Colonic mucosa (tissue), 4 donors: ENCODE measurements at places on chromosomes 6 and 20. TPM values are rescaled to one million over a fixed set of nuclear protein-coding genes. Genes with fewer than 3 reads are reported as not detected.

GRCh38 chr6:143538374-143538773, 26.9 kb upstream of the FUCA2 start:
- H3K36me3 ChIP-seq = no peaks in the 10 kb centered on the region
- no peaks in the 10 kb centered on the region for H3K27me3 ChIP-seq
- H3K27ac ChIP-seq = no peak overlapping the region

GRCh38 chr6:3997177-3997770, 81.7 kb downstream of the FAM217A start:
- no peaks in the 10 kb centered on the region for H3K27me3 ChIP-seq
- DNase-seq = no peak
- H3K4me1 ChIP-seq = no peaks in the 10 kb centered on the region
- H3K27ac ChIP-seq = no peak overlapping the region
- H3K36me3 ChIP-seq = no peaks in the 10 kb centered on the region

DNA sequence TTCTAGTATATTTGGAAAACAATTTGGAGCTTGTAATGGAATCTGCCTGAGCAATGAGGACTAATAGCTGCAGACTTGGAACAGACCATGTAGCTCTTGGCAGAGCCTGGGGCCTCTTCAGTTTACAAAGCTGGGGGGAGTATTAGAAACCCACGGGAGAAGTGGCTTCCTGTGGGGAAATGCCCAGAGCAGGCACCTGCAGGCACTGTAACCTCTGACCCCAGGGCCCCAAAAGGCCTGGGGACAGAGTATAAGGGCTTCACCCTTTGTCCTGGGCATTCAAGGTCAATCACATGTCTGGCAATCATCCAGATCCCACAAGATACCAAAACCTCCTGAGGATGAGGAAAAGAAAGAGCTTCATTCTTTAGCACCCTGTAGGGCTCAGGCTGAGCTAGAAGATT, 19.4 kb downstream of the PKIG start:
- H3K36me3 ChIP-seq = no peaks in the 10 kb centered on the region
- no peak overlapping the region for H3K4me3 ChIP-seq
- DNase-seq = no peak
- peak overlapping the region; percentile 37 for H3K27ac ChIP-seq
- H3K4me1 ChIP-seq = peaks cover 5% of the 10 kb centered on the region

GRCh38 chr6:16064671-16065072, 64.2 kb upstream of the MYLIP start:
- H3K36me3 ChIP-seq = no peaks in the 10 kb centered on the region
- H3K4me1 ChIP-seq = no peaks in the 10 kb centered on the region
- no peak overlapping the region for H3K4me3 ChIP-seq
- no peak for DNase-seq

Gene BACH2
- 1.2 TPM for total RNA-seq

- DNase-seq = no peak
- no peaks in the 10 kb centered on the region for H3K27me3 ChIP-seq
- H3K4me1 ChIP-seq = no peaks in the 10 kb centered on the region
- no peaks in the 10 kb centered on the region for H3K36me3 ChIP-seq
- no peak overlapping the region for H3K4me3 ChIP-seq
These were observed 29.2 kb upstream of the SSR1 start for GRCh38 chr6:7341989-7342742.

- H3K4me1 ChIP-seq = peaks cover 13% of the 10 kb centered on the region
- H3K36me3 ChIP-seq = peaks cover 13% of the 10 kb centered on the region
- DNase-seq = no peak
- H3K4me3 ChIP-seq = no peak overlapping the region
- no peaks in the 10 kb centered on the region for H3K27me3 ChIP-seq
These were observed 20.1 kb downstream of the JAG1 start for GRCh38 chr20:10653599-10654249.

- DNase-seq = no peak
- peaks cover 7% of the 10 kb centered on the region for H3K4me1 ChIP-seq
- no peaks in the 10 kb centered on the region for H3K36me3 ChIP-seq
- H3K27me3 ChIP-seq = no peaks in the 10 kb centered on the region
These were observed 3.0 kb upstream of the UQCC2 start for GRCh38 chr6:33714385-33715040.

Gene PRSS35
- 0.11 TPM for total RNA-seq

Gene RTF2
- total RNA-seq = 80.8 TPM

Gene SLC22A3
- 2.1 TPM for total RNA-seq

GRCh38 chr6:32194825-32195651, 2.6 kb upstream of the GPSM3 start:
- H3K27ac ChIP-seq = peak overlapping the region; percentile 84
- peak; percentile 60 for DNase-seq
- H3K36me3 ChIP-seq = no peaks in the 10 kb centered on the region
- no peaks in the 10 kb centered on the region for H3K27me3 ChIP-seq
- H3K4me3 ChIP-seq = peak overlapping the region; percentile 18
- H3K4me1 ChIP-seq = peaks cover 2% of the 10 kb centered on the region
